ENCODE measurements at places on chromosomes 3 and 15.

- no peak for DNase-seq
Observed at GRCh38 chr3:116429479-116430269, 15.6 kb downstream of the LSAMP start.

DNA sequence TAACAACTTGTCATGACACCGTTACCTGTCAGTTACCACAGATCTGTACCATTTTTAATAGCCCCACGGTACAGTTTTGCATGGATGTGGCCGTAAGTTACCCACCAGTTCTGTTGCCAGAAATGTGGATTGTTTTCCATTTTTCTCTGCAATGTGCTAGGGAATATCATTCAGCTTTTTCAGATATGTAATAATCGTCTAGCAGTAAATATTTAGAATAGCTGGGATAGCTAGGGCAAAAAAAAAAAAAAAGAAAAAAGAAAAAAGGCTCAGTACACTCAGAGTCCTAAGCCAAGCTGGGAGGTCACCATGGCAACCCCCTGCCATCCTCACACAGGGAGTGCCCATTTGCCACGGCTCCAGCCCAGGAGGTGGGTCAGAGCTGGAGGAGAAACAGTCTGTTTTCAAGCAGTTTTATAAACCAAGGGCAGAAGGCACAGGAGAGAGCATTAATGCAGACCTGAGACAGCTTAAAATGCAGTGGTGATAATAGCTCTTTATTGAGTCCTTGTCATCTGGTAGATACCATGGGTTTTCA lies 25.2 kb downstream of the PAQR5 start:
- no peak for DNase-seq

- no peak for DNase-seq
Observed at GRCh38 chr3:39671116-39671515, 138.3 kb upstream of the MYRIP start.

GRCh38 chr3:58679974-58680666 lies 13.5 kb upstream of the FAM3D start:
- no peak for DNase-seq

GRCh38 chr15:32844118-32844711 lies 126.4 kb downstream of the GREM1 start:
- DNase-seq, result no peak

DNA sequence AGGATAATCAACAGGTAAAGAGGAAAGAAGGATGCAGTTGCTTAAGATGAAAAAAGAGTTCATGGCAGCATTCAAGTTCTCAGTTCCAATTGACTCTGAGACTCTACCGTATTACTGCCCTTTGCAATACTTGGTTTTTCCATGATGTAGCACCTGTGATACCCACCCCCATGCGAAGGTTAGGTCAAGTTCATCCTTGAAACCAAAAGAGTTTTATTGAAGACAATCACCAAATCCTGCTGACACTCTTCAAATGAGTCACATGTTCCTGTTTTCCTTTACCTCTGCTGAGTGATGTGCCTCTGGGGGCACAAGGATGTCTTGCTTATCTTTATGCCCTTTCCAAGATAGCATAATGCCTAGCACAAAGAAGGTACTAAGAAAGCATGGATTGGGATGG lies 111.3 kb upstream of the SLC7A14 start:
- DNase-seq, result no peak

- no peak for DNase-seq
Observed at GRCh38 chr3:63774781-63775180, 44.3 kb upstream of the C3orf49 start.

DNA sequence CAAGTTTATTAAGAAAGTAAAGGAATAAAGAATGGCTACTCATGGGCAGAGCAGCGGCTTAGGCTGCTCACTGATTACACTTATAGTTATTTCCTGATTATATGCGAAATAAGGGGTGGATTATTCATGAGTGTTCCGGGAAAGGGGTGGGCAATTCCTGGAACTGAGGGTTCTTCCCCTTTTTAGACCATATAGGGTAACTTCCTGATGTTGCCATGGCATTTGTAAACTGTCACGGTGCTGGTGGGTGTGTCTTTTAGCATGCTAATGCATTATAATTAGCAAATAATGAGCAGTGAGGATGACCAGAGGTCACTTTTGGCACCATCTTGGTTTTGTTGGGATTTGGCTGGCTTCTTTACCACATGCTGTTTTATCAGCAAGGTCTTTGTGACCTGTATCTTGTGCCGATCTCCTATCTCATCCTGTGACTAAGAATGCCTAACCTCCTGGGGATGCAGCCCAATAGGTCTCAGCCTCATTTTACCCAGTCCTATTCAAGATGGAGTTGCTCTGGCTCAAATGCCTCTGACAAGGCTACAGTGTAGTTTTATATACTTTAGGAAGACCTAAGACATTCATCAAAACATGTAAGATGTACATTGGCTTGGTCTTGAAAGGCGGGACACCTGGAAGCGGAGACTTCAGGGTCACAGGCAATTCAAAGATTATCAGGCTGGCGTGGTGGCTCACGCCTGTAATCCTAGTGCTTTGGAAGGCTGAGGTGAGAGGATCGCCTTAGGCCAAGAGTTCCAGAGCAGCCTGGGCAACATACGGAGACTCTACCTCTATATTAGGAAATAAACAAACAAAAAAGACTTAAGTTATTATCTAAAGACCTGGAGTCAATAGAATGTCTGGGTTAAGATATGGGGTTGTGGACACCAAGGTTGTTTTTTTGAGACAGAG lies 3.2 kb upstream of the BLOC1S6 start:
- peak; percentile 3 for DNase-seq

- DNase-seq, result no peak
Observed at GRCh38 chr3:157493627-157494550, 9.3 kb downstream of the VEPH1 start.

- no peak for DNase-seq
Observed at GRCh38 chr3:58528629-58529028, 8.4 kb downstream of the ACOX2 start.

DNA sequence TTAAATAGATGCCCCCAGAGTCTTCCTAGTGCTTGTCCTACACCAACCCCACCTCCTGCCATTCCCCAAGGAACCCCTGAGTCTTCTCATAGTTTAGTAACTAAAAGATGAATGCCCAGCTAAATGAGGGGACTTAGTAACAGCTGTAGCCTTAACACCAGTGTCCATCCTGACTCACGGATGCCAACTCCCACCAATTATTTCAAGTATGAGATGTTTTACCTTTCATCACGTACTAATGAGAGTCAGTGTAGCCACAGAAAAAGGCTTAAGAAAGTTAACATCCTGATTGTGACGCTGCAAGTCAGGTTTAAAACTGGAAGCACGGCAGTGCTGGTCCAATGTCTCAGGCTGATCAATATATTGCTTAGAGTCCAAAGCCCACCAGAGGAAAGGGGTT lies 109.9 kb downstream of the FMN1 start:
- DNase-seq, result no peak

DNA sequence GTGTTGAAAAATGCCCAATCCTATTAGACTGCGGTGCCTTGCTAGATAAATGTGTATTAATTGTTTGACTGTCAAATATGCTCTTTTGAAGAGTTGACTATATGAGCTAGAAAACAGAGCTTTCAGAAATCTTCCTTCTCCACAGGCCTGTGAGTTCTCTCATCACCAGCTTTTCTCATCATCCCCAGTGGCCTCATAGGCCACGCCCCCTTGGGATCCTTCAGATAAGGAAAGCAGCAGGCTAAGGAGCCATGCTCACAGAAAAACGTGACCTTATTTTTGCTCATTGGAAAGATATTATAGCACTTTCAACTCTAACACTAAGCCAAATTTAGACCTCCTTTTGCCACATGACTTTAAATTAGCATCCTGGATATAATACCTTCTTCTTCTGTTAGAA lies 514.4 kb upstream of the ARRDC4 start:
- no peak for DNase-seq

DNA sequence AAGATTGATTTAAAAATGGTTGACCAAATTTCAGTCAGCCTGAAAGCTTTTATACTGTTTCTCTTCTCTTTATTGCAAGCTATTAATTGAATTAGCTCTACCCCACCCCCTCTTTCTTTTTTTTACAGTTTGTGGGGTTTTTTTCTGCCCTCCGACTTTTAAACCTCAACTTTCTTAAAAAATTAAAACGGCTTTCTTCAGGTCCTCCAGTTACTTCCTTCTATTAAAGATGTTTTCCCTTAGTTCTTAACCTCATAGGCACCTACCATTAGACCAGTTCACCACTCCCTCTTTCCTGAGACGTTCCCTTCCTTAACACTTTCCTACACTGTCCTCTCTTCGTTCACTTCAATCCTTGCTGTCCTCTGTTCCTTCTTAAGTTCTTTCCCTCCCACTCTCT lies 52.4 kb downstream of the ATP8B4 start:
- no peak for DNase-seq

GRCh38 chr15:77975332-77976094 lies 102.0 kb downstream of the TBC1D2B start:
- no peak for DNase-seq

GRCh38 chr3:142709207-142709606 lies 14.6 kb upstream of the TRPC1 start:
- no peak for DNase-seq

GRCh38 chr3:123467046-123467445 lies 18.2 kb upstream of the ADCY5 start:
- no peak for DNase-seq

GRCh38 chr3:148823026-148823425 lies 4.6 kb upstream of the CPB1 start:
- DNase-seq, result no peak

GRCh38 chr15:88959445-88959844 lies 46.3 kb upstream of the MFGE8 start:
- no peak for DNase-seq

- no peak for DNase-seq
Observed at GRCh38 chr3:135440746-135441145, 524.8 kb upstream of the PPP2R3A start.

DNA sequence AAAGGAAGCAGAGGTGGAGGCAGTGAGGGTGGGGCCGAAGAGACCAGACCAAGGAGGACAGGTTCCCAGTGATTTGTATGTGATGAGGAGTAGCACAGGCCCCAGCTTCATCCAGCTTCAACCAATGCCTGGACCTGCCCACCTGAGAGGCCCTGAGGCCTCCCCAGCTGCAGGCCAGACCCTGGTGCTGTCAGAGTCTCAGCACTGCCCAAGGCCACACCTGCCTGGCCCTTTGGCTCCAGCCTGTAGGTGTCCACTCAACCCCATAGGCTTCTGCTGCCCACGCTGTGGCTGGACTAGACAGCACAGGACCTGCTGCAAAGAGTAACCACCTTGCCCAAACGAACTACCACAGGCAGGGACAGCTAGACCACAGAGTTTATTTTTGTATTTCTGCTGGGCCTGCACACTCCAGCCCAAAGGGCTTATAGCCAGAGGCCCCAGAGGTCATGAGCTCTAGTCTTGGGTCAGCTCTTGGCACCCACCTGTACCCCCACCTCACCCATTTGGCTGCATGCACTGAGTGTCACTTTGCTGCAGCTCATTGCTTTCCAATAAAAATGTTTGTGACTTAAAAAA lies 81.9 kb upstream of the CDV3 start:
- DNase-seq, result no peak

DNA sequence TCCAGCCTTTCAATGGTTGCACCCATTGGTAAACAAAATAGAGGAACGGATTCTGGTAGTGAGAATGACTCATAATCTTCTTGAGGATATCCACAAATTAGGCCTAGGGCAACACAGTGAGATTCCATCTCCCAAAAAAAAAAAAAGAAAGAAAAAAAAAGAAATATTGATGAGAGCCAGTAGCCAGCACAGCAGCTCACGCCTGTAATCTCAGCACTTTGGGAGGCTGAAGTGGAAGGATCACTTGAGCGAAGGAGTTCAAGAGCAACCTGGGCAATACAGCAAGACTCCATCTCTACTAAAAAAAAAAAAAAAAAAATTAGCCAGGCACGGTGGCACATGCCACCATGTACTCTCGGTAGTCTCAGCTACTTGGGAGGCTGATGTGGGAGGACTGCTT lies 51.9 kb downstream of the DENND4A start:
- DNase-seq, result no peak

GRCh38 chr3:188124184-188124583 lies 29.8 kb upstream of the LPP start:
- DNase-seq, result no peak
